8988T (cell line): ENCODE measurements at places on chromosomes 6 and 20.

DNA sequence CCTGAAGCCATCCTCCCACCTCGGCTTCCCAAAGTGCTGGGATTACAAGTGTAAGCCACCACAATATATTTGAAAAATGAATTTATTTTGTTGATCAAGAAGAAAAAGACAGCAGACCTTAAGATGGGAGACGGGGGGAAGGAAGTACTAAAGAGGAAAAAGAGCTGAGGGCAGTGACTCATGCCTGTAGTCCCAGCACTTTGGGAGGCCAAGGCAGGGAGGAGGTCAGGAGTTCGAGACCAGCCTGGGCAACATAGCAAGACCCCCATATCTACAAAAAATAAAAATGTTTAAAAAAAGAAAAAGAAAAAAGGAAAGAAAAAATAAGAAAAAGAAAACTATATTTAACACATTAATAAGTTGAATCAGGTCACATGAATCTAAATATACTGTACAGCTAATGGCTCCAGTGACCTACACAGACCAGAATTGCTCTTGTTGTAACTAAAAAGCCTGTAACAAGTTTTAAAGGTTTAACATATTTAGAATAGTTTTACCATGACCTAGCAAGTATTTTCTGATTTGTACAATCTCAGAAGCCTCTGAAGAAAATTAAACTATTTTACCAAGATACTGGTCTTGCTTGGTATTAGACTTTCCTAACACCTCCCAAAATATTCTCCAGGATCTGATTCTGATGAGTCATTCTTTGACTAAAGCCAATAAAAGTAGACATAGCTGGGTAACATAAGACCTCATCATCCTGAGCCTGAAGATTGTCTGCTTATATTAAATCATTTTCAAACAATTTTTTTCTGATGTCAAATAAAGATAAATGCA lies 4.3 kb upstream of the AKIRIN2 start:
- DNase-seq = no peak

DNA sequence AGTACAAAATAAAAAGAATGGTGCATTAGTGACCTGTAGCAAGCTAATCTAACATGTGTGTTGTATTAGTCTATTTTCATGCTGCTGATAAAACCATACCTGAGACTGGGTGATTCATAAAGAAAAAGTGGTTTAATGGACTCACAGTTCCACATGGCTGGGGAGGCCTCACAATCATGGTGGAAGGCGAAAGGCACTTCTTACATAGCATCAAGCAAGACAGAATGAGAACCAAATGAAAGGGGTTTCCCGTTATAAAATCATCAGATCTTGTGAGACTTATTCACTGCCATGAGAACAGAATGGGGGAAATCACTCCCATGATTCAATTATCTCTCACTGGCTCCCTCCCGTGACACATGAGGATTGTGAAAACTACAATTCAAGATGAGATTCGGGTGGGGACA lies 45.4 kb upstream of the AIG1 start:
- no peak for DNase-seq

DNA sequence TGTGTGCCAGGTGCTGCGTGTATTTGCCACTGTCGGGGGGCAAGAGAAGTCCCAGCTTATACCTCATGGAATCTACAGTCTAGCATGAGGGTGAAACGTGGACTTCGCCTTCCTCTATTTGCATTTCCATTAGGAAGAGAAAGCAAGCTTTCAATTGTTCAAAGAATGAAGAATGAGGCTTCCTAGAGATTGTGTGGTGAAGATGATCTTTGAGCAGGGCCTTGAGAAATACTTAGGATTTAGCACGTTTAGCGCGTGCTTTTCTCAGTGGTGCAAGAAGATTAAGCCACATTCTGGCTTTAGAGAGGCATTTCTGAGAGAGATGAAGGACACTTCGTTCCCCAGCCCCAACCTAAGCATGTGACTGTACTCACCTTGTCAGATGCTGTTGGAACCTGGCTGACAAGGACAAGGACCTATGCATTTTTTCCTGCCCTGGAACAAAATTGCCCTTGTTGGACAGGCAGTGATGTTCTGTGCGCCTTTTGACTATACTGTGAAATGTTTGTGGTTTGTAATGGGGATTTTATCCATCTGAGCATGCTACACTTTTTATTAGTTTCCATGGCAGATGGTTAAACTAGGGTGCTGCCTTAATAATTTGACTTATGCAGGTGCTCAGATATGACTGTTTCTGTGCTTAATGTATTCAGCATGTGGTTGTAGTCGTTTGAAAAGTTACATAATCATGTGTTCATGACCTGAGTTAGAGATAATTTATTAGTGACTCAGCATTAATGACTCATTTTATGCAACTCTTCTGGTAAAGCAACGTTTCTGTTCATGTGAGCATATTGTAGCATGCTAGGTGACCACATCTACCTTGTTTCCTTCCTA lies 10.7 kb downstream of the TULP4 start:
- no peak for DNase-seq

DNA sequence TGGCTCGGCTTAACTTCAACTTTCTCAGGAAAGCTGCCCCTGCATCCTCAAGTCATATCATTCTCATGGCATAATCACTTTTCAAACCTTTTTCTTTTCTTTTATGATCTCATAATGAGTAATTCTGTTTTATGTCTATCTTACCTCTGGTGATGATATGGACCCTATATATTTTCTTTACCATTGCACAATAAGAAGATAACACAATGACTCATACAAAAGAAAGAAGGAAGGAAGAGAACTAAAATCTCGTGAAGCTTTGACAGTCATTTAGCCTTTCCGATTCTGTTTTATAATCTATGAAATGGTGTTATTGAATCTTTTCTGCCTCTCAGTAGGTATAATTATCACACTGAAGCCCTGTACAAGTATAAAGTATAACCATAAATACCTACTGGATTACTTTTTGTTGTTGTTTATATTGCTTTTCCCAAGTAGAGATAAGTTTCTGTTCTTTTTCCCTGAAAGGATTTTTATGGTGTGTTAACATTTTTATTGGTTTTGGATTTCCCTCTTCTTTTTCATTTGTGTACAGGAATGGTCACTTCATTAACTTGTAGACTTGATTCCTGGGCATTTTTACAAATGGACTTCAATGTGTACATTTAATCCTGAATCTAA lies 300.9 kb downstream of the LAMA2 start:
- DNase-seq = no peak

- no peak for DNase-seq
Observed at GRCh38 chr6:35477551-35478179, 9.5 kb downstream of the RPL10A start.
